ENCODE measurements at places on chromosomes 2 and 18. TPM values are rescaled to one million over a fixed set of nuclear protein-coding genes. Genes with fewer than 3 reads are reported as not detected.

Gene MOCOS
- total RNA-seq = 0.52 TPM

Gene ST8SIA3
- total RNA-seq = not detected

Gene SERPINB10
- total RNA-seq = 1.0 TPM

Gene FEV
- not detected for total RNA-seq

Gene CENPA
- total RNA-seq = 2.6 TPM

Gene TEKT4
- under 0.01 TPM for total RNA-seq

Gene NXPH2
- 9.4 TPM for total RNA-seq
